ENCODE measurements at places on chromosomes 4 and X.
A peak's percentile ranks its signal among the peaks of the same experiment; 100 is the strongest.

GRCh38 chr4:6893449-6894085 lies 16.1 kb upstream of the TBC1D14 start:
- no peak for DNase-seq

DNA sequence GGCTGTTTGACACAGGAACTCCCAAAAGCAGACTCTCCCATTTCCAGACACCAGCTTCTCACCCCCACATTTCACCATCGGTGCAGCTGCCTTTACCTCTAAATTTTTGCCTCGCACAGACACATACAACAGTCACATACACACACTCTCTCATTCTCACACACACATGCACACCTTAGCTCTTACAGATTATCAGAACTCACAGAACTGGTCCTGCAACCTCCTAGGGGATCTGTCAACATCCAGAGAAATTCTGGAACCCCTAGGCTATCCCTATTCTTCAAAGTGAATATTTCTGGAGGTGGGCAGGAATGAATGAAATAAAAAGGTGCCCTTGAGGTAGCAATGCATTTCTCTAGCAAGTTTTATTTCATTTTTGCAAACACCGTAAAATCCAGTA lies 4.1 kb downstream of the HS6ST2 start:
- no peak for DNase-seq

GRCh38 chr4:123667991-123668390 lies 271.4 kb downstream of the SPRY1 start:
- DNase-seq = no peak

- DNase-seq = no peak
These were observed 56.0 kb downstream of the TMEM131L start for GRCh38 chr4:153521999-153522801.

DNA sequence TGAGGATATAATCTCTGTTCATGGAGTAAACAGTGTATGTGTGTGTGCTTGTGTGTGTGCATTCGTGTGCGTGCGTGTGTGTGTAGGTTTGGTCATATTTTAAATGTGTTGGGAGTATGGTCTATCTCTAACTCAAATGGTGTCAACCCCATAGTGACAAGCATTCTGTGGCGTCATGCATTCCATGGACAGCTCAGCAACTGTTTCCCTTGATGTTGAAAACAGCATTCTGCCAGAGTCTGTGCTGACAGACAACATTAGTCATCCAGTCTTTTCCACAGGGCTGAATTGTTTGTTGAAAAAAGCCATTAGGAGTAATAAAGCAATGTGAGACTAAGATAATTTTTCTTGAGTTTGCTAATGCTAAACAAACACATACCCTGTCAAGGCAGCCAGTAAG lies 706.6 kb downstream of the PCDH19 start:
- DNase-seq = no peak

DNA sequence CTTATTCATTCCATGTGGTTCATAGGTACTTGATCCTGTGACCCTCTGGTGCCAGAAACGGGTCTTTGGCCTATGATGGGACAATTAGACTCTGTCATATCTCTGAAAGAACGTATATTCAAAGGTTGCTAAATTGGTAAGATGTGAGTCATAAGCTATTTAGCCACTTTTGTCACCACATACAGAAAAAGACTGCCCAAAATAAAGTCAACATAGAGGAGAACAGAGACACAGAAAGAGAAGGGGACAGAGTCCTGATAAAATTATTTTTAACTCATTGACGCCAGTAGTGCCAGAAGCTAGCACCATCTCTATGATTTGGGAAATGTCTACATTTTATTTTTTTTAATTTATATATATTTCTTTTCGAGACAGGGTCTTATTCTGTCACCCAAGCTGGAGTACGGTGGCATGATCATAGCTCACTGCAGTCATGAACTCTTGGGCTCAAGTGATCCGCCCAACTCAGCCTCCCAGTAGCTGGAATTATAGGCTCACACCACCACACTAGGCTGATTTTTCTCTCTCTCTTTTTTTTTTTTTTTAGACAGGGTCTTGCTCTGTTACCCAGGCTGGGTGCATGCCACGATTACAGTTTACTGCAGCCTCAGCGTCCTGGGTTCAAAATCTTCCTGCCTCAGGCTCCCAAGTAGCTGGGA lies 92.1 kb upstream of the COX18 start:
- DNase-seq = no peak

- DNase-seq = no peak
These were observed 63.8 kb upstream of the ANXA10 start for GRCh38 chr4:168028568-168028967.

- DNase-seq = no peak
These were observed 52.2 kb downstream of the FRYL start for GRCh38 chr4:48727666-48728459.

GRCh38 chrX:1533058-1533457 lies 3.9 kb downstream of the P2RY8 start:
- DNase-seq = peak; percentile 21
